ENCODE measurements at places on chromosomes 6 and 20.

GRCh38 chr6:34549026-34549803 is 6.9 kb downstream of the SPDEF start:
- DNase-seq, result no peak

DNA sequence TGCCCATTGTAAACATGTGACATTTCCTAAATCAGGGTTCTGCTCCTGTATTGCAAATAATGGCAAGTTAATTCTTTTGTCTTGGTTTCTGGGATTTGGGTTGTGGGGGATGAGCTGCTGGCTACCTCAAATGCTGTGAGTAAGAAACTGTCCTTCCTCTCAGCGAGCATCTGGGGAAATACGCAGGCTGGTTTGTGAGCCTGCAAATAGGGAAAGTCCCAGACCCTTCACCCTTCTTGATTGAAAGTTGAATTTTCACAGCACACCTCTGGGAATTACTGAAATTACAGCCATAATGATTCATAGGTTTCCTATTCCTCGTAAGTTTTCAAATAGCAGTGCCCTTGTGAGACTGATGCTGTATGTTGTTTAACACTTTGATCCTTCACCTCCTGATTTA is 138.1 kb downstream of the TBXT start:
- DNase-seq, result no peak

- no peak for DNase-seq
Observed at GRCh38 chr6:77425216-77425615, 38.1 kb downstream of the HTR1B start.

DNA sequence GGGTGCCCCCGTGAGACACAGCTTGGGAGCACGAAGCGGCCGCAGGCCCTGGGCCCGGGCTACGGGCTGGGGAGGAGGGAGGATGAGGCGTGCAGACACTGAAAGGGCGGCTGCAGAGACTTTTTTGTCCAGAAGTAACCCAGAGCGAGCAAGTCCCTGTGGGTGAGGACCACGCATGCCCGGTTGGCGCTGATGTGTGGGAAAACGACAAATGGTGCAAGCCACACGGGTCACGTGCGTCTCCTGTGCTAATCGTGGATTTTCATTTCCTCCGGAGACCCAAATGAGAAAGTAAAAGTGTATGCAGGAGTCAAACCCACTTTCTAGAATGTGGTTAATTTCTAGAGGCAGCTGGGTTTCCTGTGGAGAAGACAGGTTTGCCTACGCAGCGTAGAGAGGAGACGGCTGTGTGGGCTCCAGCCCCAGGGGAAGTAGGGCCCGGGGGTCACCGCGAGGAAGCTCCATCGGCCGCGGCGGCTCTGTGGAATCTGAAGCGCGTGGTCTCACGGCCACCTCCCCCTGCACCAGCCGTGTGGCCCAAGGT is 19.0 kb downstream of the DLL1 start:
- DNase-seq, result peak; percentile 42

DNA sequence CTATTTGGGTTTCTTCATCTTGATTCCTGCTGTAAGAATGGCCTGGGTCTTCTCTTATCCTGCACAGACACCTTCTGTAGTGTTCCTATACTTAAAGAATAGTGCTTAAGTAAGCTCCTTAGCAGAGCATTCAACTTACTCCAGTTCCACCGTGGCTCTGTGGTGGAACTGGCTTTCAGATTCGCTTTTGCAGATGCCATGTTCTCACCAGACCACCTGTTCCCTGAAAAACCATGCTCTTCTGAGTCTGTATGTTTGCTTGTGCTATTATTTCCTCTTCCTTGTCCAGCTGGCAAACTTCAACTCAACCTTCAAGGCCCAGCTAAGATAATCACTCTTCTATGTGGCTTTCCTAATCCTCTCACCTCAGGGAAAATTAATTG is 4.9 kb downstream of the ELMO2 start:
- DNase-seq, result no peak

- no peak for DNase-seq
Observed at GRCh38 chr6:7976485-7977056, 66.0 kb upstream of the TXNDC5 start.

GRCh38 chr6:168935628-168936010 is 318.0 kb downstream of the THBS2 start:
- no peak for DNase-seq

DNA sequence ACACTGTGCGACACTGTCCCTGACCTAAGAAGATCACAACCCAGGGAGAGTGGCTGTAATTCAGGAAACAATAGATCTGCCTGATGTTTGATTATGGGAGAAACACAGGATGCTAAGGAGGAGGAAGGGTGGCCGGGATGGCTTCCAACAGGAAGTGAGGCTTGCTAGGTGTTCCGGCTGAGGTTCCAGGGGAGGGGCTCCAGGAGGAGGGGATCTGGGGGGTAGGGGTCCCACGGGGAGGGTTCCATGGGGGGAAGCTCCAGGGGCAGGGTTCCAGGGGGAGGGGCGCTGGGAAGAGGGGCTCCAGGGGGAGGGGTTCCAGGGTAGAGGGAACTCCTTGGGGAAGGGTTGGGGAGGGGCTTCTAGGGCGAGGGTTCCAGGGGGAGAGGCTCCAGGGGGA is 48.6 kb downstream of the DAAM2 start:
- DNase-seq, result no peak

GRCh38 chr6:151001387-151002056 is 136.0 kb downstream of the MTHFD1L start:
- DNase-seq, result no peak

- DNase-seq, result peak; percentile 29
Observed at GRCh38 chr6:160462551-160463109, 114.5 kb downstream of the SLC22A3 start.

DNA sequence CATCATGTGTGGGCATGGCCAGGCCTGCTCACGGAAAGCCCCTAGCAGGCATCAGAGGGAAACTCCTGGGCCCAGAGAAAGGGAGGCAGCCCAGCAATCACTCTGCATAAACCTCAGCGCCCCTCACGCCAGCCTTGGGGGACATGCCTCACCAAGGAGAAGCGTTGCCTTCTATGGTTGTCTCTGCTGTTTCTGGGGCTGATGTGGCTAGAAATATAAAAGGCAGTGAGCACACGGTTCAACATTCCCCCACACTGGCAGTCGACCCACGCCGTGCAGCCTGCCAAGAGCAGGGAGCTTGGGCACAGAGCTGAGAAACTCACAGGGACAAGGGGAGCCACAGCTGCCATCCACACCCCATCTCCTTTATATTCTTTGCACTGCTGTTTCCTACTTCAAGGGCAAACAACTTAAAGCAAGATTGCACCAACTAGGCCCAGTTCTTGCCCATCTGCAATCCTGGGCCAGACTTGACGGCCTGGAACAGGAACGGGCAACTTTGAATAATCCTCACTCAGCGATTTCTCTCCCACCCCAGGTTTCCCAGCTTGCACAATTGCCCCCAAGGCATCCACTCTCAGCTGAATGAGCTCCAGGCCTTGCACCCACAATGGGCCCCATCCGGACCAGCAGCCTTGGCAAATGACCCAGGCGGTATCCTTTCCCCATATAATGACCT is 35.5 kb upstream of the FOXC1 start:
- no peak for DNase-seq

- DNase-seq, result no peak
Observed at GRCh38 chr6:159373670-159374069, 204.5 kb downstream of the FNDC1 start.

GRCh38 chr6:1470040-1470439 is 80.7 kb downstream of the FOXF2 start:
- no peak for DNase-seq

GRCh38 chr6:144075187-144075586 is 20.2 kb downstream of the SF3B5 start:
- no peak for DNase-seq

DNA sequence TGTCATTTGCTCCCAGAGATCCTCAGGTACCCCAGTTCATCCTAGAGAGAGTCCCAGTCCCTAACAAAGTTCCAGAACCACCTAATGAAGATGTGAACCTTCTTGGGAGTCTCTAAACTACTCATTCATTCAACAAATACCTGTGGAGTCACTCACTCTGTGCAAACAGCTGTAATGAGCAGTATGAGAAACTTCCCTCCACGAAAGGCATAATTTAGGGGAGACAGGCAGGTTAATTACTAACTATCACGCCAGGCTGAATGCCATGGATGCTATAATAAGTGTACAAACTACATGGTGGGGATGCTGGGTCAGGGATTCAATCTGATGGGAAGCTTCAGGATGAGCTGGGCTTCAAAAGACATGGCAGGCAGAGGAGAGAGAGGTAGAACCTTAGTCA is 70.1 kb upstream of the AFDN start:
- DNase-seq, result no peak

DNA sequence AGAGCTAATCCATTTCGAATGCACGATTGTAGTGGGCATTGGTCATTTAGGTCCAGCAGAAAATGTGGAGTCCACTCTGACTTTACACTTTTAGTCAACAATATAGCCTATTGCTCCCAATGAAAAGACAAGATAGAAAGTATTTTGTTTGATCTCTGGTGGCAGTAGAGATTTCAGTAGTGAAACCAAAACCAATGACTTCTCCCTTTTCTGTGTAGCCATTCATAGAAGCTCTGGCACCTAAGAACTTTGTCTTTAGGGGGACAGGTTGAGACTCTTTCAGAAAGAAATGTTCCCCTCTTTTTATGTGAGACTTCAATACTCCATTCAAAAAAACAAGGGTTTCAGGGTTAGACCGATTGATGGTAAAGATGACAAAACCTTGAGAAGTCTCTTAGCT is 510.8 kb upstream of the POU3F2 start:
- no peak for DNase-seq

- DNase-seq, result no peak
Observed at GRCh38 chr6:38283734-38284362, 355.9 kb downstream of the BTBD9 start.

- no peak for DNase-seq
Observed at GRCh38 chr6:148934961-148935360, 188.1 kb downstream of the UST start.

- DNase-seq, result no peak
Observed at GRCh38 chr6:7813704-7814103, 87.8 kb downstream of the BMP6 start.

DNA sequence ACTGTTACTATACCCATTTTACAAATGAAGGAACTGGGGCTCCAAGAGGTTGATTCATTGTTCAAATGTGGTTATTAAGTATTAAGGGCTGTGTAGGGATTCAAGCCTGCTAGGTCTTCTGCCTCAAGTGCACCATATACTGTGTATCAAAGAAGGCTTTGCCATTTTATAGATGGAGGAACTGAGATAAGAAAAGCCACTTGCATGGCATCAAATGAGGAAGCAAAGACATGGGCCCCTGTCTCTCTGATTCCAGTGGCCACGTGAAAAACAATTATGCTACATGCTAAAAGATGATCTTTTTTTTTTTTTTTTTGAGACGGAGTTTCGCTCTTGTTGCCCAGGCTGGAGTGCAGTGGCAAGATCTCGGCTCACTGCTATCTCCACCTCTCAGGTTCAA is 67.0 kb downstream of the TMEM200A start:
- no peak for DNase-seq

DNA sequence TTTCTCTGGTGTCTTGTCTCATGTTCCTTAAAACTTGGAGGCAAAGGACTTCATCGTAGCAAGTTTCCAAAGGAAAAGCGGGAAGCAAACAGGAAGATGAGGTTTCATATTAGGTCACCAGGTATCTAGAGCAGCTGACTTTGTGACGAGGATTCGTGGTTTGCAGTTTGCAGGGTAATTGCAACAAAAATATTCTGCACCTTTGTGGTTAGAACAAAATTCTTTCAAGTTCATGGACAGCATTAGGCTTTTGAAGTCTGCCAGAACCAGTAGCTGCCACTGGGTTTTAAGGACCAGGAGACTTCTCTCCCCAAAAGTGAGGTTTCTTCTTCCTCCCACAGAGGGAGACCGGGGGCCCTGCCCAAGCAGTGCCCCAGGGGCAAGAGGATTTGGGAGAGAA is 63.4 kb downstream of the RPP40 start:
- no peak for DNase-seq

DNA sequence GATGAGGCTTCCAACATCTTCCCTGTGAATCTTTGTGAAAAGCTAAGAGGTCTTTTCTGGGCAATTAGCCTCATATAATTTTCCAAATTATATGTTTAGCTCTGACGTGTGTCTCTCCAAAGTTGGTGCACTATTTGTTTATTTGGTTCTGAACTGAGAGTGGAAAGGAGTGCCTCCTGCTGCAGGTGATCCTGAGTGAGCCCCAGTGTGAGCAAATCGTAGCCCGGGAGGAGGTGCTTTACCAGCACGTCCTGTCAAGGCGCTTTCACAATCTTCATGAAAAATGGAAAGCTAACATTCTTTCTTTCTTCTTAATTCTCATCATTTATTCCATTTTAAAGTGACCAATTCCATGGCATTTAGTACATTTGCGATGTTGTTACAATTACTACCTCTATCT is 231.9 kb downstream of the BMP2 start:
- no peak for DNase-seq

DNA sequence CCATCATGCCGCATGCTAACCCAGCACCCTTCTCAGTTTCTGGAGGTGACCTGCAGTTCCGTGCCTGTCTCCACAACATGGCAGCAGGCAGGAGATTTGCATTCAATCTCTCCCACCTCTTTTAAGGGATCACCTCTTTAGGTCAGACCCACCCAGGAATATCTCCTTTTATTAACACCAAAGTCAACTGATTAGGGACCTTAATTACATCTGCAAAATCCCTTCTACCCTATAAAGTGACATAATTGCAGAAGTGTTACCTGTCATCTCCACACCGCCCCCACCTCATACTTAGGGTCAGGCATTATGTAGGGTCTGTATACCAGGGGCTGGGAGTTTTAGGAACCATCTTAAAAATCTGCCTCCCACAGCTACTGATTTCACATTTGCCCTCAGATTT is 267.5 kb downstream of the TMEM242 start:
- DNase-seq, result no peak

DNA sequence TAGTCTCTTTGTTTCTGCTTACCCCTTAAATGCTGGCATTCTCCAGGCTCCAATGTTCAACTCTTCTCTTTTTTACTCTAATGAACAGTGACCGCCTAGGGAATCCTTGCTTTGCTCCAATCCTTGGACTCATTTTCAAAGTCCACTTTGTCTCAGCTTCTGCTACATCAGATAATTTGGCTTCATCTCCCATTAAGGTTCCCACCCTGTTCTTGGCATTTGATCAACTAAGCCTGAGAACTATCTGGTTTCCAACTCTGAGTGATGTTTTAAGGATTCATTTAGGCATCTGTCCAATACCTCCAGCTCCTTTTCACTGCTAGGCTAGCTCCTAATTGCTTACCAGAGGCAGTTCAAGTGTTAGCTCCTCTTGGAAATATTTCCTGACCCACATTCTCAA is 64.9 kb downstream of the ME1 start:
- DNase-seq, result no peak
